Fibroblast of skin of right quadriceps (primary cell): ENCODE measurements at places on chromosomes 7 and 10.

GRCh38 chr7:151081170-151082101 is 827 bp upstream of the FASTK start:
- DNase-seq: no peak

DNA sequence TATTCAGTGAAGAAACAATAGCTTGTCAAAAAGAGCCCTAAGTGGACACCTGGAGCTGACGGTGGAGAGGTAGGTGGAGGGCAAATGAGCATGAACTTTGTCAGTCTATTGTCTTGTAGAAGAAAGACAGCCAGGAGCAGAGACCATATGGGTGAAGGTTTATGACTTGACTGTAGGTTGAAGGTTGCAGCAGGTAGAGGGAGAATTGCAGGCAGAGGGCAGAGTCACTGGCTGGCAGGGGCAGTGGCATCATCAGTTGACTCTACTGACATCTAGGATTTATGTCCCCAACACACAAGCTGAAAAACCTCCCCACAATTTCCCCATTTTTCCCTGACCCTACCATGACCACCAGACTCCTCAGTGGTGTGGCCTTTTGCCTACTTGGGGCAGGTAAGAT is 243.6 kb upstream of the PRSS58 start:
- no peak for DNase-seq

DNA sequence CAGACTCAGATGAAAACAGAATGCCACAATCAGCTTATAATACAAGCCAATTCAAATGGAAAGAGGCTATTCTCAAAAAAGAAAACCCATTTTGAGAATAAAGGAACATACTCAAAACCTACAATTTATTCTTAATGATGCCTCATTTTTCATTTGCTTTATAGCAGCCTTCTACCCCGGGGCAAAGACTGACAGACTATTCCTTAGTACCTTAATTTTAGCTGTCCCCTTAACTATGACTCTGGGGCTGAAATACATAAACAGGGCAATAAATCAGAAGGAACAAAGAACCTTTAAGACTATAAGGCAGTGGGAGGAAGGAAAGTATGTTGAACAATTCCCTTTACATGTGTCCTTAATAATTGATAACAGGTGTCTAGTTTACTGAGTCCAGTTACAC is 76.8 kb downstream of the TMEM106B start:
- DNase-seq: no peak

DNA sequence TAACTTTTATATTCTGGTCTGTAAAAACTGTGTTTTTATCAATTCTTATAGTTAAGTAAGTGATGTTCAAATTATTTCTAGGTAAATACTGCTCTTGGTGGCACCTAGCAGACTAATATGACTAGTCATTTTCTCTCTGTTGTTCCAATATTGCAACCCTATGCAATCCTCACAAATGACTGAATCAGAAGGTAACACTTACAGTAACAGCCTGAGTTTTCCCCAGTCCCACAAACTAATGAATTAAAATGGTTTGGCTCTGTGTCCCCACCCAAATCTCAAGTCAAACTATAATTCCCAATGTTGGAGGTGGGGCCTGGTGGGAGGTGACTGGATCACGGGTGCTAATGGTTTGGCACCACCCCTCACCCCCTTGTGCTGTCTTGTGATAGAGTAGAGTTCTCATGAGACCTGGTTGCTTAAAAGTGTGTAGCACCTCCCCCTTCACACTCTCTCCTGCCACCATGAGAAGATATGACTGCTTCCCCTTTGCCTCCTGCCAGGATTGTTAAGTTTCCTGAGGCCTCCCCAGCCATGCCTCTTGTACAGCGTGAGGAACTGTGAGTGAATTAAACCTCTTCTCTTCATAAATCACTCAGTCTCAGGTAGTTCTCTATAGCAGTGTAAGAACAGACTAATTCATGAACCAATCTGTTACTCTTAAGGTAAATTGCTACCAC is 43.5 kb downstream of the MTPN start:
- no peak for DNase-seq

GRCh38 chr10:61119573-61119972 is 175.6 kb upstream of the RHOBTB1 start:
- DNase-seq: no peak

- no peak for DNase-seq
Observed at GRCh38 chr10:122259075-122259466, 12.0 kb upstream of the BTBD16 start.

DNA sequence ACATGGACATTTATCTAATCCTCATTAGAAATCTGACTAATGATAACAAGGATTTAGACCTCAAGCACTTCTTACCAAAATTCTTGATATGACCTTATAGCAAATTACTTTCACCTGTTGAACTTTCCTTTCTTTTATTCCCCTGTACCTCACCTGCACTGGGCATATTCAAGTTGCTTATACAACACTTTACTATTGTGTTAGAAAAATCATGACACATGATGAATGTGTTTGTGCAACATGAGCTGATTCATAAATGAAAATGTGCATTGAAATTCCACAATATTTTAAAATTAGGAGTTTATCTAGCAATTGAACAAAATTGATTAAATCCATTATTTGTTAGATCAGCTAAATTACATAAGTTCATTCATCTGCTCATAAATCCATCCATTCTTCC is 160.6 kb downstream of the CFTR start:
- DNase-seq: no peak

GRCh38 chr7:94781236-94781635 is 125.3 kb upstream of the SGCE start:
- DNase-seq: no peak

- DNase-seq: peak; percentile 58
Observed at GRCh38 chr7:50502001-50502684, 52.0 kb upstream of the FIGNL1 start.

- no peak for DNase-seq
Observed at GRCh38 chr10:129550658-129551057, 83.6 kb downstream of the MGMT start.

DNA sequence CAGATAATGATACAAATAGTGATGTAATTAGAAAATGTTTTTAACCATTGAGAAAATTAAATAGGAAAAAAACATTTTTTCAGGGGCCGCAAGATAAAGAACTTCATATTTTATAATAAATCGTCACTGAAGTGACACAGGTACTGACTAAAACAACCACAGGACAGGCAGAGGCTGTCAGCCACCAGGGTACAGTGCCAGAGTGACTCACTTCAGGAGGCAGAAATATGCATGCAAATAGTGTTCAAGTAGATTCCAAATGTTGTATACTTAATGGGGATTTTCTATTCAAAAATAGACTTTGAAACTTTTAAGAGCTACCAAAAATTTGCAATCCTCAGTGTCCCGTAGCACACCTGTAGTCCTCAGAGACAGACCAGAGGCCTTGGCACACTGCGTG is 68.6 kb downstream of the FRMPD2 start:
- DNase-seq: no peak

DNA sequence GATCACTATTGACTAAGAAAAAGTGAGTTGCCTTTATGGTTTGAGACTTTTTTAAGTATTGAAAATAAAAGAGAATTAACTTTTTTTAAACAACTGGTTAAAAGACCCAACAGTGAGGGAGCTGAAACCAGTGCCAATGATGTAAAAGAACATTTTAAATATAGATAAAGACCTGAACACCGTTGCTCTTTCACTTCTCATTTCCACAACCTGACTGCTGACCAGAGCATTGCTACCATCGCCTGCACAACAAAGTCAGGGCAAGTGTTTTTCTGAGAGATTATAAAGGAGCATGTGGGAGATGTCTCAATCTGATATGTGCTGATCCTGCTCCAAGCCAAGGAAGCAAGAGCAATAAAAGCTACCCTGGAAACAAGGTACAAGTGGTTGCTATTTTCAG is 34.7 kb downstream of the IMMP2L start:
- no peak for DNase-seq

DNA sequence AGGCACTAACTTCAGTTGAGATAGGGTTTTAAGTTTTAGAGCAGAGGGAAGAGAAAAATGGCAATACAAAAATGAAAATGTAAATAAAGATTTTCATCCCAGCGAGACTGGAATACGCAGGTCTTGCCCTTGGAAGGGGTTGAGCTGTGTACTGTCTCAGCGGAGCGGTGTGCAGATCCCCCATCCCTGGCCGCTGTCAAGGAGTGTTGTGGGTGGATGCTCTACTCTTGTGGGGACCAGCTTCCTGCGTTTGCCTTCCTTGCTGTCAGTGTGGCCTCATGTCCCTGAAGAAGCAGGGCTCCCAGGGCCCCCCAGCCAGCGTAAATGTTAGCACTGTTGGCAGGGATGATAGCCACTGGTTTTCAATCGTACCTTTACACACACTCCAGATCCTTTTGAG is 249.7 kb upstream of the PITRM1 start:
- DNase-seq: no peak

GRCh38 chr7:70071766-70072165 is 473.5 kb downstream of the AUTS2 start:
- no peak for DNase-seq

DNA sequence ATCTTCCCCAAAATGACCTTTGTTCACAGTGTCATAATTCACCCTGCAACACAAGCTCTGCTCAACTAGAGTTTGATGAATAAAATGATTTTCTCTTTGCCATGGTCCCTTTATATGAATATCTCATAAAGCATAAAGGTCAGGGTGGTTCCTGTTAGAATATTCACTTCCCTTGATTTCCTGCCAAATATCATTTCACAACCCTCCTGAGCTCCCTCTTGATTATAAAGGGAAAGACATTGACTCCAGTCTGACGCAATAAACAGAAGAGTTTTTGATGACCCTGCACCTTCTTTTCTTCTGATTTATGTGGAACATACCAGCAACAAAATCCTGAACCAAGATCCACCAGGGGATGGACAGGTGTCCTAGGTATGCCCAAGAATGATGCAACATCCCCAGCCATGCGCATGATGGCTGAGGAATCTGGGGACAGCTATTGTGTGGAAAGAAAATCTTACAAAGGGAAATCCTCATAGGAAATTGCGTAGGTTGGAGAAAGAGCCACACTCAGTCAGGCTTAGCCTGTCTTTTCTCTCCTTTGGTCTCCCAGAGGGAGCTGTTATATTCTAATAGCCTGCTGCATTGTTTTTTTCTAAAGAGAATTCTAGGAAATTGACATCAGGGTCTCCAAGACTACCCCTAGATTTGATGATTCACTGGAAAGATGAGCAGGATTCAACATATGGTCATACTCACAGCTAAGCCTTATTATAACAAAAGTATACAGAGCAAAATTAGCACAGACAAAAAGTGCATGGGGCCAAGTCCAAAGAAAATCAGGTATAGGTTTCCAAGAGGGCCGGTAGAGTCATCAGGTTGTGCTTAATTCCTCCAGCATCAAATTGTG is 18.8 kb downstream of the IFIT3 start:
- peak; percentile 60 for DNase-seq

DNA sequence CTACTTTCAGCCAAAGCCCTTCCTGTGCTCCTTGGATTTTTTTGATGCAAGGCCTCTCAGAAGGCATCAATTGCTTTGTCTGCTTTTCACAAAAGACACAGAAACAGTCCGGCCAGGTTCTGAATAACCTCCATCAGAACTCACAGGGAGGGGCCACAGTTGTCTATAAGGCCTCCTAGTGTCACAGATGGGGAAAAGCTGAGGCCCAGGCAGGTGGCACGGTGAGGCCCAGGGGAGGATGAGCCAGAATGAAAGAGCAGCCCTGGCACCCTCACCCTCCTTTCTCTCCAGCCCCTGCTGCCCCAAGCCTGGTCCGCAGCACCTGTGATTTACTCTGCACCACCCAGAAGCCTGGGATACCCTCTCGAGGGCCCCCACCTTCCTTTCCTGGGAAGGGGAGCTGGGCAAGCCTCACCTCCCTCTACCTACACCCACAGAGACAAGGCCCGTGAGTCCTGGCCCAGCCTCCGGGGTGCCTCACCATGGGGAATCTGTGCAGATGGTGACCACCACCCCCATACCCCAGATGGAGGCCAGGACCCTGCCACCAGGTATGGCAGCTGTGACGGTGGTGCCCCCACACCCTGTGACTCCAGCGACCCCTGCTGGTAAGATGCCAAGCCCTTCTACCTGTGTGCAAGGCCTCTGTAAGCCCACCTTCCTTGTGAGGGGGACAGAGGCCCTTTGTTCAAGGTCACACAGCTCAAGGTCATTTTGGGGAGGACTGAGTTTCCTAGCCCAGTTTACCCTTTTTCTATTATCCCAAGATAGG is 26.2 kb upstream of the ZNF467 start:
- DNase-seq: no peak

DNA sequence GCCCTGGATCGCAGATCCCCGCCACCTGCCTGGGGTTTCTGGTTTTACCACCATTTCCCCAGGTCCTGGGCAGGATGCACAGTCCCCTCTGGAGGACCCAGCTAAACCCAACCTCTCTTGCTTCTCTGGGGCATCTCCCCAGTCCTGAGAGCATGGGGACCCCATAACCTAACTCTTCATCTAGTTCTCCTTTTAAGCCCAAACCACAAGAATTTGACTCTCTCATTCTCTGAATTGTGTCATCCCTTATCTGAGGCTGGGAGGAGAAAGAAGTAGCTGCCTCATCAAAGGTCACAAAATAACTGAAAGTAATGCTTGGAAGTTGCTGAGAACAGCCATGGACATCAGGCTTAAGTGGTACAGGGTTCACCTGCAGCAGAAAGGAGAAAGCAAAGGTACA is 159.9 kb downstream of the FGFR2 start:
- no peak for DNase-seq

GRCh38 chr10:132248455-132249225 is 59.1 kb downstream of the STK32C start:
- peak; percentile 13 for DNase-seq

DNA sequence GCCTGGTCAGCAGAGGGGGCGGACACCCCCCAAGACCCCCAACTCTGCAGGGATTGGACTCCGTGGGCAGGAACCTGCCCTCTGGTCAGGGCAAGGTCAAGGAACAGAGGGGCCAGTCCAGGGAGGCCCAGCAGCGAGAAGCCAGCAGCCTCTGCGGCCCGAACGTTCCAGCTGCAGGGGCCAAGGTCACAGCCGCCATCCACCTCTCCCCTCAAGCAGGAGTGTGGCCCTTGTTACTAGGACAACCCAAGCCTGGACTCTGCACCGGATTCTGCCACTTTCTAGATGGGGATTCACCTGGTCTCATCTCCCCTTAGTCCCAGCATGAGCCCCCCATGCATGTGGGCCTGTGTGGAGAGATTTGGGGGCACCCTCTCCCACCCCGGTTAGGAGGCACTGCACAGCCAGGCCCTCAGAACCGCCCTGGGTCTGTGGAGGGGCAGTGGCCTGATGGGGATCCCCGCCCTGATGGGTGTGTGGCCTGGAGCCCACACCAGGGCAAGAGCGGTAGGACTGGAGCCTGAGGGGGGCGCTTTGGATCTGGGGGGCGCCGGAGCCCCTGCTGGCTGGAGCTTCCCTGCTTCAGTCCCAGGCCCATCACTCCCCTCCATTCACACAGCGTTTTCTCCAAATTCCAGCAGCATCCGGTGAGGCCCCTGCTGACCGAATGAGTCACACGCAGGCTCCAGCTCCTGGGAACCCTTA is 18.1 kb downstream of the ADGRA1 start:
- no peak for DNase-seq
